ENCODE measurements at places on chromosomes 5 and 9. TPM values are rescaled to one million over a fixed set of nuclear protein-coding genes. Genes with fewer than 3 reads are reported as not detected.

CDKN2A gene
- 5.0 TPM for total RNA-seq

- H3K36me3 ChIP-seq, result no peaks in the 10 kb centered on the region
- no peak for DNase-seq
- H3K4me3 ChIP-seq, result no peak overlapping the region
- H3K27me3 ChIP-seq, result no peaks in the 10 kb centered on the region
- H3K4me1 ChIP-seq, result no peaks in the 10 kb centered on the region
These were observed 15.1 kb downstream of the SNCAIP start for GRCh38 chr5:122327110-122327509.

GRCh38 chr9:110932863-110933262 is 105.4 kb downstream of the LPAR1 start:
- no peak for DNase-seq
- H3K4me3 ChIP-seq, result no peak overlapping the region
- no peaks in the 10 kb centered on the region for H3K36me3 ChIP-seq
- no peaks in the 10 kb centered on the region for H3K4me1 ChIP-seq
- no peaks in the 10 kb centered on the region for H3K27me3 ChIP-seq
- H3K27ac ChIP-seq, result no peak overlapping the region

PCDHB8 gene
- not detected for total RNA-seq
